ENCODE measurements at places on chromosomes 6 and 20. TPM values are rescaled to one million over a fixed set of nuclear protein-coding genes. Genes with fewer than 3 reads are reported as not detected.

Gene FAM217A
- not detected for total RNA-seq

Gene OR12D3
- not detected for total RNA-seq

Gene SRMS
- not detected for total RNA-seq

Gene OOEP
- not detected for total RNA-seq

Gene RNF144B
- 17.6 TPM for total RNA-seq
